ENCODE measurements at places on chromosomes 16 and 17.

GRCh38 chr16:82583422-82583821 lies 43.3 kb upstream of the CDH13 start:
- DNase-seq, result no peak

GRCh38 chr17:44439168-44439567 lies 49.7 kb upstream of the ITGA2B start:
- no peak for DNase-seq

DNA sequence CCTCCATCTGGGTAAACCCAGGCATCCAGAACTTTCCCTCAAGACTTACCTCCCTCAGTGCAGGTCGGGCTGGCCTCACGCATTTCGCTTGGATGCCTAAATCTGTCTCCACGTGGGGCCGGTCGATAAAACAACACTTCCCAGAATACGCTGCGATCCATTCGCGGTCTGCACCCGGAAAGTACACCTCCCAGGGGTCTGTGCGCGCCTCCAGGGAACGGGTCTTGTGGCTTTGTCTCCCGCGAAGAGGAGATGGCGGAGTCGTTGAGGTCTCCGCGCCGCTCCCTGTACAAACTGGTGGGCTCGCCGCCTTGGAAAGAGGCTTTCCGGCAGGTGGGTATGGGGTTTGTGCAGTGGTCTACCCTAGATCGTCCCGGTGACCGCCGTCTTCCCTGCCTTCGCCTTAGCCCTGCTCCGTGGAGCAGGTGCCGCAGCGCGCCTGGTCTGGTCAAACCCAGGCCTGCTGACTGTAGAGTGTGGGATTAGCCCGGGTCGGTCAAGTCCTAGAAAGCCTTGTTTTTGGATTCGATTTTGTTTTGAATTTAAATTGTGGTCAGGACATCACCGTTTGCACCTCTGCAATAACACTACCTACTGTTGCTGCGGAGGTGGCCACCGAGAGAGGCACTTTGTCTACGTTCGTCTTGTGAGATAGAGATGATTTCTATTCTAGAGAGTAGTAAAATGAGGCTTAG lies at the start of gene RPAIN:
TSS of gene RPAIN (plus strand) at position 224 of the 695 bp plus-strand sequence. CDS start at position 253, 29 bp downstream.
- DNase-seq, result peak; percentile 84

DNA sequence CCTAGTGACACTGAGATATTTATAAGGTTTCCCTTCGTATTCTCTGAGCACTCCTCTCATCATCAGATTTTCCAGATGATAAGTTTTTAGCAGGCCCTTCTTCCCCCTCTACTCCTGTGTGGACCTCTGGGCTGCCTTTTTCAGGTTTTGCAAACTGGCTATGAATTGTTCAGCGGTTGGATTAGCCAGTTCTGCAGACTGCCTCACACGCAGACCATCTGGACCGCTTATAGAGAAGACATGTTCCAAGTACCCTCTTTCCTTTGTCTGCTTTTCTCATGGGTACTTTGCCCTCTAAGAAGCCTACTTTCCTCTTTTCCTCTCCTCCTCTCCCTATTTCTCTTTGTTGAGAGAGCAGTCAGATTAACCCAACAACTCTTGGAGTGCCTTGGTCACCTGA lies 111.6 kb downstream of the GRIN2A start:
- DNase-seq, result no peak

GRCh38 chr16:11306997-11307638 lies 26.0 kb upstream of the PRM1 start:
- DNase-seq, result no peak

DNA sequence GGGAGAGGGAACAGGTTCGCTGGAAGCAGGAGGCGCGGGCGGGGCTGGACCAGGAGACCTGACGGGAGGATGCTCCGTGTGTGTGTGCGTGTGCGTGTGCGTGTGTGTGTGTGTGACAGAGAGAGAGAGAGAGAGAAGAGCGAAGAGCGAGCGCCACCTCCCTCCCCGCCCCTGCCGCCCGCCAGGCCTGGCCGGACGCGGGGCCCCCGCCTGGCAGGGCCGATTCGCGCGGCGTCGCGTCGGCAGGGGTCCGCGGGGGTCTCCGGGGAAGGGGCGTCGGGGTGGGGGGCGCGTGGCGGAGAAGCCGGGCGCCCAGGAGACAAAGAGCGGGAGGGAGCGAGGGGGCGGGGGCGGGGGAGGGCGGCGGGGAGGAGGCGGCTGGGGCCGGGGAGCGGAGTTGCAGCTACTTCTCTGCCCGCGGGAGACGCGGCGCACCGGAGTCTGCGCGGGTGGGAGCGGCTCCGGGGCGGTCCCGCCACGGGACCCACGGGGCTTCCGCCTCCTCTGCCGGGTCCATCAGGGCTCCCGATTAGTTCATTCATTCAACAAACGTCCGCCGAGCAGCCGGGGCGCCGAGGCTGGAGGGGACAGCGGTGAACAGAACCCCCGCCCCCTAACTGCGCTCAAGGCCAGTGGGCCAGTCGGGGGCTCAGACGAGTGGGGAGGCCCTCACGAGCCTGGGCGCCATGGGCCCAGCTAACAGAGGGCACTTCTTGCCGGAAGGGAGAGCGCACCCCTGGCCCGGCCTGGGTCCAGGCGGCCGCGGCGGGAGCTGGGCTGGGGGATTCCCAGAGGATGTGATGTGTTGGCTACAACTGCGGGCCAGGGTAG lies at the start of gene SAMD14:
TSS of gene SAMD14 (minus strand) at position 433 of the 831 bp plus-strand sequence. CDS start 5,201 bp downstream, outside the sequence.
- DNase-seq, result no peak

DNA sequence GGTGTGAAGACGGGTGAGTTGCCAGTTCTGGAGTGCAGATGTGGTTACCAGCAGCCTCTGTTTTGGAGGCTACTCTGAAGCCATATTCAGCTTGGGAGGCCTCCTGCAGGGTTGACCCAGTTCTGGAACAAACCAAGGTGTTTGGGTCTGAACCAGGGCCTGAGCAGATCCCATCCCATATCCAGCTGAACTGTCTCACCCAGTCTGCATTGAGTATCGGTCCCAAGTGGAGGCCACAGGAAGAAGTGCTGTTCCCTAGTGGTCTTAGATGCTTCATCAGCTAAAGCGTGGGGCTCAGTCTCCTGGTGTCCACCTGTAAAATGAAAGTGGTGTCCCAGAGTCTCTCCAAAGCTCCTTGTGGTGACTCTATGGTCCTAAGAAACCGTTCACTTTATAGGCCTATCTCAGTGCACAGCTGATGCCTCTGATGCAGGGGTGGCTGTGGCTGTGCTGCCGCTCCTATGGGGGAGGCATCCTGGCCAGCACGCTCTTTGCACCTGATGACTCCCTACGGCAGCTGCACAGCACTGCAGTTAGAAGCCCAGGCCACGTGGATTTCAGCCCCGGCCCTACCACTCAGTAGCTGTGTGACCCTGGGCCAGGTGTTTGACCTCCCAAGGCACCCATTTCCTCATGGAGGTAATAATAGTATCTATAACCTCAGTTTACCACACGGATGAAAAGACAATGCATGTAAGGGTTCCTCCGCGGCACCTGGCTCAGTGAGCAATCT lies 21.0 kb downstream of the CBX4 start:
- no peak for DNase-seq

DNA sequence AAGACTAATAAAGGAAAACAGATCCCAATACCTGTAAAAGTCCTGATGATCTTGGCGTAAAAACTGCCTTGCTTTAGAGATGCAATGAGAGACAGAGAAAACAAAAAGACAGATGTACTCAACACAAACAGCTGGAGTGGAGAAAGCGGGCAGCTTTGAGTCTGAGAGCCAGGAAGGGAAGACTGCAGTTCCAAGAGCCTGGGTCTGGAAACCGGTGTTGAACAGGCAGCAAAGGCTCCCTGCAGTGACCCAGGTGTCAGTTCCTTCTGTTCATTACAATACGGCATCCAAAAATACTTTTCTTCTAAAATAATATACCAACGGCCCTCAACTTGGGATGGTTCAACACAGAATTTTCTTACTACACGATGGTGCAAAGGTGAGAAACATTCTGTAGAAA lies 29.6 kb downstream of the VPS53 start:
- DNase-seq, result no peak
